ENCODE measurements at places on chromosomes 13 and 19. TPM values are rescaled to one million over a fixed set of nuclear protein-coding genes. Genes with fewer than 3 reads are reported as not detected.

PLK5 gene
- not detected for total RNA-seq

ZNF8 gene
- total RNA-seq, result 3.7 TPM

CYP4F8 gene
- total RNA-seq, result not detected

PRDX2 gene
- 461 TPM for total RNA-seq

FSD1 gene
- total RNA-seq, result 24.4 TPM
